ENCODE measurements at places on chromosomes 12 and 14. TPM values are rescaled to one million over a fixed set of nuclear protein-coding genes. Genes with fewer than 3 reads are reported as not detected.

Gene HOXC13
- not detected for total RNA-seq

Gene KRT83
- not detected for total RNA-seq

DNA sequence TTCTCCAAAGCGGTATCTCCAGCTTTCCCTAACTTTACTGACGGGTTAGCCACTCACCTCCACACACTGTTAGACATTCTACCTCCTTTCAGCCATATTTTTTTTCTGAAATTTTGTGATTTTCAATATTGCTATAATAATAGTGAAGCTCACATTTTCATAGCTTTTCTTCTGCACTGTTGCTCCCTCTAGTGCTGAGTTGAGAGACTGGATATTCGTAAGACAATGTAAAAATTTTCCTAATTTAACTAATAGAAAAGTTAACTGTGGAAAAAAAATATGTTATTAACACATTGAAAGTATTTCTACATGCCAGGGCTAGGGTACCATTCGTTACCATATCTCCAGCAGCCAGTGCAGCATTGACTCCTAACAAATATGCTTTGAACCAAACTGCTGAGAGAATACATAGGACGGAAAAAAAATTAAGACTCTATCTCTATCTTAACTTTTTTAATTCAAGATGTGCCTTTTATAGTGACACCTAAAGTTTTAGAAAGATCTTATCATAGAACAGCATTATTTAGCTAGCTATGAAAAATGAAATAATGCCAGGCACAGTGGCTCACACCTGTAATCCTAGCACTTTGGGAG, 48.7 kb upstream of the ABCC9 start:
- DNase-seq, result no peak

- no peak for DNase-seq
Measured at GRCh38 chr14:63713058-63713457, 14.8 kb downstream of the SGPP1 start.

DNA sequence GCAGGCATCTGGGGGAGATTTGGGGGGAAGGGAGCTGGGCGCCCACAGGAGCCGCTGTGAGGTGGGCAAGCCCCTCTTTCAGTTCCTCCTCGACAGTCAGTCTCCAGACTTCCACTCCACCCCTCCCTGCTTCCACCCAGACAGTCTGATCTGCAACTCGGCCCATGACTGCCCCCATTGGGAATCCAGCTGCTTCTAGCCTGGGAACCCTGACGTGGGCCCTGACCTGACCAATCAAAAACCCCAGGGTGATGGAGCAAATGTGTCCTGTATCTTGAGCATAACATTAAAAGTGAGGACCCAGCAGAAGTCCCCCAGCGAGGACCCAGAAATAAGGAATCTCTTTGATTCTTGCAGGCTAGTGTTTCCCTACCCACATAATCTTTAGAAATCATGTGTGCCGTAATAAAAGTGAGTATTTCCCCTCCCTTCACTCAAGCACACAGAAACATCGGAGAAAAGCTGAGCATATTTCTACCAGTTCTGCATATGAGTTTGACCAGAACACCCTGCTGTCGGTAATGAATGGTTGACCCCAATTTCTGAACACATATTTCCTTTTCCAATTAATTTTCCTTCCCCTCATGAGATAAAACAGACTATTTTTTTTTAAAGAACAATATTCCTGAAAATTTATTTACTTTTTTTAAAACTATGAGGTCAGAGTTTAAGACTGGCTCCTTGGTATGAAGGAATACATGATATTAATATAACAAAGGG, 6.4 kb downstream of the SSH1 start:
- no peak for DNase-seq

GRCh38 chr12:39103552-39104165, 198.3 kb upstream of the CPNE8 start:
- peak; percentile 42 for DNase-seq

DNA sequence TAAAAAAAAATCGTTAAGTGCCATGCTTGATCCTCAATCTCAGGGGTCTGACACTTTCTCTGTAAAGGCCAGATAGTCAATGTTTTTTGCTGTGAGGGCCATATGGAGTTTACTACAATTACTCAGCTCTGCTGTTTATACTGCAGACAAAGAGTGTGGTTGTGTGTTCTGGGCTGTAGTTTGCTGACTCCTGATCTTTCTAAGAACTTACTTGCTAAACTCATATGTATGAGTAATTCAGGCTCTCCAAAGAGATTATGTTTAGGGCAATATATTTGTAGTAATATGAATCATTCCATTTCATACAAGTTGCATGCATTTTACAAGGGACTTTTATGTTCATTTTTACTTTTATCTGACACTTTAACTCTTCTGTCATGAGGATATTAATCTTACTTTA, 188.2 kb downstream of the TMTC2 start:
- DNase-seq, result no peak
